ENCODE measurements at places on chromosomes 13 and 19.

GRCh38 chr13:48490241-48490640 is 42.6 kb downstream of the RCBTB2 start:
- DNase-seq: no peak

GRCh38 chr13:37123337-37123736 is 17.9 kb upstream of the CSNK1A1L start:
- DNase-seq: no peak

- peak; percentile 35 for DNase-seq
Measured at GRCh38 chr19:19615086-19615485, 3.4 kb downstream of the PBX4 start.

DNA sequence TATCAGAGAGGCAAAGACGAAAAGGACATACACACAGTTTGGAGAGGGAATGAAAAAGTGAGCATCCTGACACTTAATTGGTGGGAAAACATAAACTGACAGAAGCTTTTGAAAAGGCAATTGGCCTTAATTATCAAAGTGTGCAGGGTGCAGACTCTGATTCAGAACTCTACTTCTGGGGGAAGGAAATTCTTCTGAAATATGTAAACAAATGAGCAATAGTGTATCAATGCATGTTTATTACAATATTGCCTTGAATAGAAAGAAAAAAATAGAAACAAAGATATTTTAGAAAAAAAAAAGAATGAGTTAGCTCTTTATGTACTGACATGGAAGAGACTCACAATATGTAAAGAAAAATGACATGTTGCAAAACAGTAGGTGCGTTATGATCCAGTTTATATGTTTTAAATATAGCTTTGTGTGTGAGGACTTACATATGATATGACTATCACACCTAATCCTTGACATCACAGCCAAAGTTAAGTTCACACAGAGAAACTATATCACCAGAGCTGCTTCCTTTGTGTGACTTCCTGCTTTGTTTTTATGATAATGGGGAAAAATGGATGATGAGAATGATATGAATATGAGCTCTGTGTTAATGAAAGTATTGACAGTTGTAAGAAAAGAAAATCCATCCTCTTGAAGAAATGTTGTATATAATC is 182.4 kb downstream of the KCTD12 start:
- DNase-seq: no peak

DNA sequence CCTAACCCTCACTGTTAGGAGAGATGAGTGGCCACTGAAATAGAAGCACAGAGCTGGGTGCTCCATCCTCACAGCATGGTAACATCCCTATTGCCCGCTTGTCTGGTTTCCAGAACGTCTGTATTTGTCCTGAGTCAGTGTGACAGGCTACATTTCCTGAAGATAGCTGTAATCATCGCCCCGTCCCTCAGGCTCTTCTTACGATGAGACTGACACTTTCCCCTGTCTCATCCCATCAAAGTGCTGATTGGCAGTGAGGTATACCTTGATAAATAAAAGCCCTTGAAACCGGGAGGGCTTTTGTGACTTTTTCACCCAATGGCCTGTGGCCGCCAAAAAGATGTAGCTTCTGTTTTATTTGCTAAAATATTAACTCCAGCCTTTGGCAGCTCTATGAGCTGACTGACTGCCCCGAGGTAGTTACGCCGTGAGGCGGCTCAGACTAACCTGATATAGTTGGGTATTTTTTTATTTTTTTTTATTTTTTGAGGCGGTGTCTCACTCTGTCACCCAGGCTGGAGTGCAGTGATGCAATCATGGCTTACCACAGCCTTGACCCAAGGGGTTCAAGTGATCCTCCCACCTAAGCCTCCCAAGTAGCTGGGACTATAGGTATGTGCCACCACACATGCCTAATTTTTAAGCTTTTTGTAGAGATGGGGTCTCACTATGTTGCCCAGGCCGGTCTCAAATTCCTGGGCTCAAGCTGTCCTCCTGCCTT is 5.7 kb upstream of the LRRC4B start:
- no peak for DNase-seq

DNA sequence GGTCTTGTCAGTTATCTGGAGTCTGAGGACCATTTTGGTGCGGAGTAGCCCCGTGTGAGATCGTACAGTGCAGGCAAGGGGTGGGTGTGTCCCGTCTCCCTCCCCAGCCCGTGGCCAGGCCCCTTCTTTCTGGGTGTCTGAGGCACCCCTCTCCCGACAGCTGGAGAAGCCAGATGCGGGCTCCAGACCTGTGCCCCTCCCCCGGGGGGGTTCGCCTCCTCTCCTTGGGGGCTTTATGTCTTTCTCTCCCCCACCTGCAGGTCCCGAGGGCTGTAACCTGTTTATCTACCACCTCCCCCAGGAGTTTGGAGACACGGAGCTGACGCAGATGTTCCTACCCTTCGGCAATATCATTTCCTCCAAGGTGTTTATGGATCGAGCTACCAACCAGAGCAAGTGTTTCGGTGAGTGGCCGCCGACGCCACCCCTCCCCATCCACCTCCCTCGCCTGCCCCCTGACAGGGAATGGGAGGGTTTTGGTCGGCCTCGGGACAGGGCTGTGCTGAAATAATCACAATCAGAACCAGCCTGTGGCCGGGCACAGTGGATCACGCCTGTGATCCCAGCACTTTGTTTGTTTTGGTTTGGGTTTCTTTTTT is 65.6 kb downstream of the CELF5 start:
- no peak for DNase-seq

DNA sequence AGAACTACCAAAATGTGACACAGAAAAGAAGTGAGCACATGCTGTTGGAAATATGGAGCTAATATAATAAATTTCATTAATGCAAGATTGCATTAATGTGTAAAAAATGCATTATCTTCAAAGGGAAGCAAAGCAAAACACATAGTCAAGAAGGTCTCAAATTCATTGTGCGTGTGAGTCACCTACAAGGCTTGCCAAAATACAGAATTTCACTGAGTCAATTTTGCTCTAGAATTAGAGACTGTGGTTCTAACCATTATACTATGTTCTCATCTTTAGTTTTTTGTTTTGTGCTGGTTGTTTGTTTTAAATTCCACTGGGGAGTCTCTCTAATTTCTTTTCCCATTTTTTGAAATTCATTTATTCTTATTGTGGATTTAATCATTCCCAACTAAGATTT is 149.8 kb upstream of the SLITRK1 start:
- no peak for DNase-seq

- DNase-seq: no peak
Measured at GRCh38 chr19:30228113-30228834, 143.9 kb upstream of the ZNF536 start.

DNA sequence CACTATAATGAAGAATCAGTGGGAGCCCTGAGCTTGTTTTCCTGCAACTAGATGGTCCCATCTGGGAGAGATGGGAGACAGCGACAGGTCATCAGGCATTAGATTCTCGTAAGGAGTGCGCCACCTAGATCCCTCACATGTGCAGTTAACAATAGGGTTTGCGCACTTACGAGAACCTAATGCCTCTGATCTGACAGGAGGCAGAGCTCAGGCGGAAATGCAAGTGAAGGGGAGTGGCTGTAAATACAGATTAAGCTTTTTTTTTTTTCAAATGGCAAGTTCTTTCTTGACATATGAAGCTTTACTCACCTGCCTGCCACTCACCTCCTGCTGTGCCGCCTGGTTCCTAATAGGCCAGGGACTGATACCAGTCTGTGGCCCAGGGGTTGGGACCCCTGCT is 14.4 kb downstream of the CDC16 start:
- DNase-seq: no peak

- no peak for DNase-seq
Measured at GRCh38 chr19:52516191-52516590, 11.3 kb upstream of the ZNF808 start.

GRCh38 chr13:56586976-56587375 is 553.7 kb upstream of the PRR20A start:
- no peak for DNase-seq

GRCh38 chr13:72165276-72165675 is 298.3 kb upstream of the DACH1 start:
- DNase-seq: no peak

GRCh38 chr19:13012690-13013608 is 17.7 kb downstream of the NFIX start:
- DNase-seq: no peak

DNA sequence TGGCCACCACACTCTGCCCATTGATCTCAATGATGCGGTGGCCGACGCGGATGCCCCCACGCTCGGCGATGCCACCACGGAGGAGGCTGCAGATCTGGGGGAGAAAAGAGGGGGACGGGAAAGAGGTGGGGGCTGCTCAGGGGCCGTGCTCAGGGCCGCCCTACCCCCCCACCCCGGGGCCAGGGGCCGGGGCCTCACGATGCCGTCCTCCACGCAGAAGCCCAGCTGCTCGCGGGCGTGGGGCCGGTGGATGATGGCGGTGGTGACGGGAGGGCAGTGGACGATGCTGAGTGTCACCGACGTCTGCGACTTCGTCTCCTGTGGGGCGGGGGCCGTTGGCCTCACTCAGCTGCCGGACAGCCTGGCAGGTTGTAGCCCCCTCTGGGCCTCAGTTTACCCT is 10.3 kb downstream of the APBA3 start:
- no peak for DNase-seq

- DNase-seq: peak; percentile 82
Measured at GRCh38 chr19:43526884-43527859, at the start of gene ETHE1. Gene ETHE1 (minus strand): TSS chr19:43527201. CDS start chr19:43527177, 24 bp downstream.

- no peak for DNase-seq
Measured at GRCh38 chr13:59103004-59103768, 1060.5 kb downstream of the DIAPH3 start.

DNA sequence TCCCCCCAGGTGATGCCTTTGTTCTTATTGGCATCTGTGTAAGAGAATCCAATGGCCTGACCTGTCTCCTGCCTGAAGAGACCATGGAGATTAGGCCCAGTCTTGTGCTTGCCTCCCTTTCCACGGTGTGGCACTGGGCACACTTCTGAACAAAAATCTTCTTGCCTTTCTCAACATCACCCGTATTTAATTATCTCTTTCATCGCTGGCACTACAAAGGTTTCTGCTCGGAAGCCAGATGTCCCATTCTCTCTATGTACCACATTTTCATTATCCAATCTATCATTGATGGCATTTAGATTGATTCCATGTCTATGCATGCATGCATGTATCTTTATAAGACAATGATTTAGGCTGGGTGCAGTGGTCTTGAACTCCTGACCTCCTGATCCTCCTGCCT is 74.3 kb downstream of the SLC25A15 start:
- no peak for DNase-seq

GRCh38 chr13:109226631-109227030 is 559.8 kb downstream of the IRS2 start:
- DNase-seq: no peak

DNA sequence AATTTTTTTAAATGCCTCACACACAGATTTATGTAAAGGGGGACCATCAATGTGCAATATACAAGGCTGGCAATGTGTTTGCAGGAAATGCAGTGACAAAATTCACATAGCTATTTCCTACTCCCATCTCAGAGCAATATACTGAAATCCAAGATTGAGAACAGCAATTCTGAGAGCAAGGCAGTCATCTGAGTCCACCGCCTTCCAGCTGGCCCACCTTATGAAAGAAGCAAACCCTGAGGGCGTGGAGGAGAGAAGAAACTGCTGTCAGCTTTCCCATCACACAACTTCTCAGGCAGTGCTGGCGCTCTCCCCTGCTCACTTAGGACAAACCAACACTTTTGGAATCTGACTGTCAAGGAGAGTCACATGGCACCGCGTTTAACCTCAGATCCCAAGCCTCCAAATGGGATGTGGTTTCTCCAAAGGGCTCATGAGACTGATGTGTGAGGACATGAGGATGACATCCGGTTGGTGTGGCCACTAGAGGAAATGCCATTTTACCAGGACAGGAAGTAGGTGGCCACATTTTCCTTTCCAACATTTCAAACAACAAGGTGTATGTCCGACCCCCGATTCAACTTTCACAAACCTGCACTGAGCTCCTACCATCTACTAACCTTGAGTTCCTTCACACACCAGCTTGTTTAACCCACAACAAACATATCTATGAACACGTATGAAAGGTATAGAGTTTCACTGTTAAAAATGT is 3.7 kb upstream of the DOCK9 start:
- no peak for DNase-seq

GRCh38 chr13:26425443-26426358 is 131.8 kb upstream of the WASF3 start:
- no peak for DNase-seq

- peak; percentile 46 for DNase-seq
Measured at GRCh38 chr13:95191821-95192563, 109.3 kb downstream of the ABCC4 start.

DNA sequence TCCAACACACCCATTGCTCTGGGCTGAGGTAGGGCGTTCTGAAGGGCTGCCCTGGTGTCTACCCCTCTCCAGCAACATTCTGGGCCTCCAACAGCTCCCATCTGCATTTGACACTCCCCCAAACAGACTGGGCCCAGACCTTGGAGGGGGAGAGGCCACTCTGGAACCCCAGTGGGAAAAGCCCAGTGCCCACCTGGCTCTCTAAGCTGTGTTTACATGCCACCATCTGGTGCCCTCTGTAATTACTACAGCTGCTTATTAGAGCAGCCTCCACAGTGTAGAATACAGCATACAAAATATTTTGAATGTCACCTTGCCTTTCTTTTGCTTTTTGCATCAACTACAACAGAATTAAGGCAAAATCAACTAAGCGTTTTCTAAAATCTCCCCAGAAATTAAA is 35.8 kb upstream of the TM9SF2 start:
- no peak for DNase-seq

DNA sequence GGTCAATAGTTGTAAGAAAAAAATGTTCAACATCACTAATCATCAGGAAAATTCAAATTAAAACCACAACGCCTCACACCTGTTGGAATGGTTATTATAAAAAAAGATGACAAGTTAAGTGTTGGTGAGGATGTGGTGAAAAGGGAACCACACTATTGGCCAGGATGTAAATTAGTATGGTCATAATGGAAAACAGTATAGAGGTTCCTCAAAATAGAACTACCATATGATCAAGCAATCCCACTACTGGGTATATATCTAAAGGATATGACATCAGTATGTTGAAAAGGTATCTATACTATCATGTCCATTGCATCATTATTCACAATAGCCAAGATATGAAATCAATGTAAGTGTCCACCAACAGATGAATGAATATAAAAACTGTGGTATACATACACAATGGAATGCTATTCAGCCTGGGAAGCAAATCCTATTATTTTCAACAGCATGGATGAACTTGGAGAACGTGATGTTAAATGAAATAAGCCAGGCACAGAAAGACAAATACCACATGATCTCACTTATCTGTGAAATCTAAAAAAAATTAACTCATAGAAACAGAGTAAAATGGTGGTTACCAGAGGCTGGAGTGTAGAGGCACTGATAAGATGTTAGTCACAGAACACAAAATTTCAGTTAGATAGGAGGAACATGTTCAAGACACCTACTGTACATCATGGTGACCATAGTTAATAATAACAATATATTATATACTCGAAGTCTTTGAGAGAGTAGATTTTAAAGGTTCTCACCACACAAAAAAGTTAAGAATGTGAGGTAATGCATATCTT is 56.6 kb downstream of the TBC1D4 start:
- no peak for DNase-seq

DNA sequence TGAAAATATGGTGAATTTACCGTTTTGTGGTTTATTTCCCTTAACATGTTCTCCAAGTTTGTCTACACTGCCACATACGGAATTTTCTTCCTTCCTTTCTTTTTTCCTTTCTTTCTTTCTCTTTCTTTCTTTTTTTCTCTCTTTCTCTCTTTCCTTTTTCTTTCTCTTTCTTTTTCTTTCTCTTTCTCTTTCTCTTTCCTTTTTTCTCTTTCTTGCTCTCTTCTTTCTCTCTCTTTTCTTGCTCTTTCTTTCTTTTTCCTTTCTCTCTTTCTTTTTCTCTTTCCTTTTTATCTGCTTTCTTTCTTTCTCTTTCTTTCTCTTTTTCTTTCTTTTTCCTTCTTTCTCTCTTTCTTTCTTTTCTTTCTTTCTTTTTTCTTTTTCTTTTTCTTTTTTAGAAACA is 1962.3 kb upstream of the PCDH20 start:
- DNase-seq: no peak

Data from T-helper 2 cell treated with Interferon-gamma antibody and Interleukin-4, amounts not matched to agents 5 μg/mL and 100 μg/mL, for 36 hours (primary cell).